ENCODE measurements at places on chromosomes 12 and 14. TPM values are rescaled to one million over a fixed set of nuclear protein-coding genes. Genes with fewer than 3 reads are reported as not detected.

DNA sequence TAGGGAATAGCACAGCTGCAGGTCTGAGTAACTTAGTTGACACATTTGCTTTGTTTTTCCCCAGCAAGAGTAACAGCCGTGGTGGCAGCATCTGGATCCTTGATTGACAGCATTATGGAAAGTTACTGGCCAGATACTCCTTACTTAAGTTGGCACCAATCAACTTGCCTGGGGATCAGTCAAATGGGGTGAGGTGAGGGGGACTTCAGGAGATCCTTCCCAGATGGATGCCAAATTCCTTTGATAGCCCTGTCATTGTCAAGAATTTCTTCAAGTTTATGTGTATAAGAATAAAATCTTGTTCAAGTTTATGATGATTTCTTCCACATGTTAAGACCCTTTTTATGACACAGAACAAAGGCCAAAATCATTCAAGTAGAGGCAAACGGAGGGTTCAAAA, 618.4 kb downstream of the SLC6A15 start:
- no peak for DNase-seq

GRCh38 chr12:42612231-42612613, 22.7 kb upstream of the PRICKLE1 start:
- DNase-seq, result no peak

- no peak for DNase-seq
Measured at GRCh38 chr14:51847489-51847796, 13.0 kb upstream of the GNG2 start.

GRCh38 chr12:8890313-8891085, 23.8 kb upstream of the PHC1 start:
- peak; percentile 56 for DNase-seq

GRCh38 chr14:42742084-42742483, 1135.4 kb downstream of the LRFN5 start:
- DNase-seq, result no peak

GRCh38 chr12:85423947-85424346, 143.9 kb downstream of the ALX1 start:
- DNase-seq, result no peak

DNA sequence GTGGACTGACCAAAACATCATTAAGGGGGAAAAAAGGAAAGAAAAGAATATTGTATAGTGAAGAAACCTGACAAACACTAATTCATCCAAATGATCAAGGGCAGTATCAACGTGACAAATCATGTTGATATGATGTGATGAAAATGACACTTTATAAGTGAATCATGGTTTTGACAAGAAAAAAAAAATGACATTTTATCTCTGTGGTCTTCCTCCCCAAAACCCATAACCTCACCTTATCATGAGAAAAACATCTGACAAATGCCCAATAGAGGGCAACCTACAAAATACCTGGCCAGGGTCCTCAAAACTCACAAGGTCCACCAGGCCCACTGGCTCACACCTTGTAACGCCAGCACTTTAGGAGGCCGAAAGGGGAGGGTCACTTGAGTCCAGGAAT, 13.8 kb downstream of the TMED10 start:
- no peak for DNase-seq

DNA sequence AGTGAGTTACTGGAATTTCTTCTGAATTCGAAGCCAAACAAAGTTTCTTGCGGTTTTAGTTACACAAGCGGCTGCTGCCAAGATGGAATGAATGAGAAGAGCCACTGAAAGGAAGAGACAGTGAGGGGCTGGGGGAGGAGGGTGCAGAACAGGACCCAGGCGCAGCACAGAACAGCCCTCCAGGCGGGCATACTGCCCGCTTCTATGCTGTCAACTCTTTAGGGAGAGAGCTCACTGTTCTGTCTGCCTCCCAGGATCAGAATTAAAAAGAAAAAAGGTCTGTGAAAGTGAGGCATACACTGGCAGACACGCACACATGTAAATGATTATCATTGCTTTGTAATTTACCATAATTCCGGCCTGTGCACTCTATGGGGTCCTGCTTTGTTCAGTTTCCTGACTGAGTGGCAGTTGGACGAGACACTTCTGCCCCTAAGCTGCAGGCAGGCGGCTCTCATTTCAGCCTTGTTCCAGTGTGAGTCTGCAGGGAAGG, 231.6 kb downstream of the CACNA1C start:
- no peak for DNase-seq

GRCh38 chr14:61563162-61563511, 132.2 kb upstream of the HIF1A start:
- DNase-seq, result no peak

GRCh38 chr14:33812601-33813000, 138.3 kb downstream of the EGLN3 start:
- DNase-seq, result no peak

- DNase-seq, result no peak
Measured at GRCh38 chr14:77965919-77966435, 166.1 kb downstream of the ADCK1 start.

DNA sequence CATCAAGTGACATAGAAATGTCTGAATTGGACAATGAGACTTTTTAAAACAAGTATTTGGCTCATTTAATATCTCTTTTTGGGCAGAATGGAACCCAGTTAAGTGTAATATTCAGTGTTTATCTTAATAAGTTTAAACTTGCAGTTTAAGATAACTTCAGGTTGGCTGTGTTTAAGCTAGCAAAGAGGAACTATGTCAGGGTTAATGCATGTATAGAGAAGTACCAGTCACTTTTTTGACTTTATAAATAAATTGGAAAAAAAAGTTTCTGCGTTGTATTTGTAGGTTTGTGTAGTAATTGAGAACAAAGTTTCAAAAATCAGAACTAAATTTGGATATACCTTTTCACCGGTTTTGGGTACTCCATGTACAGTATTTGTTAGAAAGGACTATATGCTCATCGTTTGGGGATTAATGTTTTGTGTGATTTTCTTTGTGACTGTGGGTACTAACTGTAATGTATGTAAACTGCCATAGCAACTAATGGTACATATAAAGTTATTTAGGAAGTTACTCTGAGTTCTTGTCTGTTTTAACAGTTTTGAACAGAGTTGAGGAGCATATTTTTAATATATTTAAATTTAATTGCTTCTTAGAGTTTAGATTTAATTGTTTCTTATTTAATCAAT, 4.5 kb downstream of the HMGA2 start:
- no peak for DNase-seq

DNA sequence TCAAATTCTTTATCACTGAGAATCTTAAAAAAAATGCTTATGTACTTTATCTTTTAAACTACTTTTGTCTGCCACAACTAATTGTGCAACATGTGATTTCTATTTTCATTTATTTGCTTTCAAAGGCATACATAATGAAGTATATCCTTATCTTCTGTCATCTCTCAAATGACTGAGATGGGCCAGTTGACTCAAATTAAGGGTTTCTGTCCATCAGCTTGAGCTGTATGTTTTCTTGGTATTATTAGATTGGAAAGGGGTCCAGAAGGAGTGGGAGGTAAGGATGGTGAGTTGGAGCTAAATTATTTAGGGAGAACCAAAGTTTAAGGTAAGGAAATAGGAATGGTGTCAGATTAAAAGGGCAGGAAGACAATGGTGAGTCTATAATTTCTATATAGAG, 408.4 kb upstream of the SEL1L start:
- DNase-seq, result no peak

ACSM4 gene
- not detected for total RNA-seq

SAMD4A gene
- total RNA-seq, result 4.6 TPM

FAR2 gene
- 7.0 TPM for total RNA-seq

RBM23 gene
- 67.2 TPM for total RNA-seq

KRT72 gene
- total RNA-seq, result not detected

KLRC4 gene
- 2.4 TPM for total RNA-seq

MYF5 gene
- total RNA-seq, result not detected

BCL7A gene
- total RNA-seq, result 7.2 TPM
